ENCODE measurements at places on chromosomes 3 and 15. TPM values are rescaled to one million over a fixed set of nuclear protein-coding genes. Genes with fewer than 3 reads are reported as not detected.

PLA2G4E gene
- total RNA-seq: not detected

MYO5C gene
- 36.7 TPM for total RNA-seq

ITIH1 gene
- total RNA-seq: not detected

SPESP1 gene
- total RNA-seq: 2.3 TPM

ESYT3 gene
- not detected for total RNA-seq

DALRD3 gene
- total RNA-seq: 43.1 TPM

THBS1 gene
- 11,178 TPM for total RNA-seq

Data from vein endothelial cell (primary cell).